Suprapubic skin (tissue), 4 donors: ENCODE measurements at places on chromosomes 4 and X.

DNA sequence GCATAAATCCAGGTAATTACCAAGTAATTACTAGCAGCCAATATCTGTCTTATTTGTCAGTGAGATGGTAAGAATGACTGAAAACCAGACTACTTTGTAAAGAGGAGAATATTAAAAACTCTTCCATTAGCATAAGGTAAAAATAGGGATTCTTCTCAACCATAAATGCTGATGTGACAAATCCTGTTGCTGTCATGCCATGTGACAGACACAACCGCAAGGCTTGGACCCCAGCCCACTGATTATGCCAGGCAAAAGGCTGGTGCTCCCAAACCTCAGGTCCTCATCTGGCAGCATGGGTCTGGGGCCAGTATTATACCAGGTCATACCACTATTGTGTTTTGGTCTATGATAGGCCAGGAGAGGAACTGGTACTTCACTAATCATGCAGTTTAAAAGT lies 181.1 kb downstream of the ADAMTS3 start:
- no peak for DNase-seq

DNA sequence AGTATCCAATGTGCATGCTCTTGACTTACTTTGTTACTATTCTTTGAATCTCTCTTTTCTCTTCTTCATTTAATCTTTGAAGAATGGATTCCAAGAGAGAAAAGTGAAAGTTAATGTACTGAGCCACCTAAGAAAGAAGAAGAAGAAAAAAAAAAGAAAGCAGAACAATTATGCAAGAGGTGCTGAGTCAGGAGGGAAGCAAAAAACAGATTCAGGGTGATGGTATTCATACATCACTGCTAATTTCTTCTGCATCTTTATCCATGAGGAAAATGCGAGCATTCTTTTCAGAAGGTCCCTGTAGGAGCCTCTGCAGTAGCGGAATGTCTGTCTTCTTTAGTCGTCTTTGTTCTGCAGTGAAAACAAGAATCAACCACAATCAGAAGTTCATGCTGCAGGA lies 43.9 kb downstream of the RASSF6 start:
- no peak for DNase-seq

- no peak for DNase-seq
Observed at GRCh38 chr4:95540227-95540626, 8.5 kb downstream of the UNC5C start.

GRCh38 chr4:182207830-182208396 lies 35.3 kb upstream of the TENM3 start:
- DNase-seq, result no peak

GRCh38 chrX:40109288-40110008 lies 11.7 kb upstream of the BCOR start:
- DNase-seq, result no peak

DNA sequence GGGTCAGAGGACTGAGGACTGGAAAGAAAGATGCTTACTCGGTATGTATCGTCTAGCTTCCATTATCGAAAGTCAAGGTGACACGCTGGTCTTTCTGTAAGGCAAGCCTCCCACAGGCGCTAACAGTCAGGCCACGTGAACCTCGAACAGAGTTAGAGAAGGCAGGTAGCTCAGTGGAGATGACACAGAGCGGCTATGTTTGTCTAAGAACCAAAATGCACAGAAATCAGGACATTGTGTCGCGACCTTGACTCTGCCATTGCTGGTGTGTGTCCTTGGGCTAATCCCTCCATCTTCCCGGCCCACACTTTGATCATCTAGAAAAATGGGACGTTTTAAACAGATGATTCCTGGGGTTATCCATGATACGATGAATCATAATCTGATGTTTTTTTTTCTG lies 40.3 kb downstream of the IRF2 start:
- DNase-seq, result no peak

- DNase-seq, result no peak
Observed at GRCh38 chr4:69156913-69157312, 57.6 kb downstream of the UGT2B11 start.
